Myometrial cell (primary cell): ENCODE measurements at places on chromosomes 3 and 15. TPM values are rescaled to one million over a fixed set of nuclear protein-coding genes. Genes with fewer than 3 reads are reported as not detected.

The SLC7A14 gene
- total RNA-seq: under 0.01 and 0.29 TPM in 2 replicates

The HTR3E gene
- not detected in 2 replicates for total RNA-seq

The CCDC32 gene
- total RNA-seq: 20.8 and 37.7 TPM in 2 replicates

The ATP13A5 gene
- total RNA-seq: not detected in 2 replicates

The DUOXA2 gene
- total RNA-seq: not detected in 2 replicates

The FRMD4B gene
- 0.29 and 0.35 TPM in 2 replicates for total RNA-seq

The RASGRP1 gene
- 1.2 and 4.1 TPM in 2 replicates for total RNA-seq

The NPAP1 gene
- not detected in 2 replicates for total RNA-seq

The KAT2B gene
- 3.5 and 6.4 TPM in 2 replicates for total RNA-seq

The HPS3 gene
- 26.5 and 32.3 TPM in 2 replicates for total RNA-seq
